ENCODE measurements at places on chromosomes 12 and 14.

- no peak for DNase-seq
Observed at GRCh38 chr14:32427726-32428528, 98.8 kb downstream of the AKAP6 start.

DNA sequence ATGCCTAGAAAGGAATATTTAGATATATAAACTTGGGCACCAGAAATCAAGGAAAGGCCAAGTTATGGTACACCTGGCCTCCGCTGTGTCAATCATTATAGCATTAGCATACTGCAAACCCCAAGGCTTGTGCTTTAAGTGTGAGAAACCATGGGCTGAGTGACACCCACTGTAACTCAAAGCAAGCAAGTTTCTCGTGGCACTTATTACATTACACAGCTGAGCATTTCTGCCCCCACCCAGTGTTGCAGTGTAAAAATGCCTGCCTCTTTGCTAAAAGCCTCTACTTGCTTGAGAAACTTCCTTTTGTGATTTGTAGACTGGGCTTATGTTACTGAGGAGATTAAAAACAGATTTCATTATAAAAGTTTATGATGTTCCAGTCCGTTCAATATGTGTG, 122.0 kb downstream of the TGFB3 start:
- DNase-seq: no peak

- DNase-seq: no peak
Observed at GRCh38 chr12:82040987-82041743, 282.0 kb upstream of the PPFIA2 start.

- peak; percentile 53 for DNase-seq
Observed at GRCh38 chr14:105491366-105491973, 424 bp downstream of the TEDC1 start.

- DNase-seq: no peak
Observed at GRCh38 chr12:95494888-95495287, 20.9 kb downstream of the METAP2 start.
